ENCODE measurements at places on chromosomes 11 and 22. TPM values are rescaled to one million over a fixed set of nuclear protein-coding genes. Genes with fewer than 3 reads are reported as not detected.

HOATZ gene
- total RNA-seq, result not detected

- no peaks in the 10 kb centered on the region for H3K36me3 ChIP-seq
- no peaks in the 10 kb centered on the region for H3K27me3 ChIP-seq
Observed at GRCh38 chr11:46896719-46897406, 21.5 kb downstream of the LRP4 start.

GRCh38 chr11:2096919-2097301 is 42.3 kb downstream of the IGF2 start:
- no peak overlapping the region for H3K27ac ChIP-seq
- H3K36me3 ChIP-seq, result no peaks in the 10 kb centered on the region
- no peaks in the 10 kb centered on the region for H3K27me3 ChIP-seq
- H3K4me1 ChIP-seq, result peaks cover 7% of the 10 kb centered on the region

DMC1 gene
- total RNA-seq, result 0.89 TPM

DNA sequence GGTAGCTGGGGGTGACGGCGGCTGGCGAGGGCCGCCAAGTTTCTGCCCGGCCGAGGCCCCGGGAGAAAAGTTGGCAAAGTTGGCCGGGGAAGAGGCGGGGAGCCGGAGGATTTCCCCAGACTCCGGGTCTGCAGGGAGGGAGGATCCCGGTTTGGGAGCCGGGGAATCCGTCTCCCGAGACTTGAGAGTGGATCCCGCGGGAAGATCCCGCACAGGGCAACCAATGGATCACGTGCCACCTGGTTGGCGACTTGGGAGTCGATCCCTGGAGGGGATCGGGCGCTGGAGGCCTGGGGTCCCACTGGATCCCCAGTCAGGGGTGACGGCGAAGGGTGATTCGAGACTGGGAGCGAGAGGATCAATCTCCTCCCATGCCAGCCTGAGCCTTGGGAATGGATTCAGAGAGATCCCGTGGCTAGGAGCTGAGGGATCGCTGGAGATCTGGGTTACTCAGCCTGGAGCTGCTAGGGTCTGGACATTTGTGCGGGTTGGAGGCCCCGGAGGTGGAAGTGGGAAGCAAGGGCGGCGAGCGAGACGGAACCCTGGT is 394 bp downstream of the KIAA1671 start:
- H3K27ac ChIP-seq, result peak overlapping the region; percentile 98
- H3K4me1 ChIP-seq, result peaks cover 61% of the 10 kb centered on the region
- H3K4me3 ChIP-seq, result peak overlapping the region; percentile 86
- DNase-seq, result peak; percentile 31
- H3K36me3 ChIP-seq, result no peaks in the 10 kb centered on the region

GRCh38 chr22:44360668-44361381 is 48.1 kb upstream of the SHISAL1 start:
- DNase-seq, result no peak
- H3K36me3 ChIP-seq, result no peaks in the 10 kb centered on the region
- peaks cover 8% of the 10 kb centered on the region for H3K4me1 ChIP-seq

GRCh38 chr11:71327156-71328085 is 75.0 kb upstream of the SHANK2 start:
- no peak overlapping the region for H3K4me3 ChIP-seq
- no peaks in the 10 kb centered on the region for H3K27me3 ChIP-seq
- no peak for DNase-seq
- no peak overlapping the region for H3K27ac ChIP-seq
- H3K4me1 ChIP-seq, result no peaks in the 10 kb centered on the region
